GM23338 (cell line): ENCODE measurements at places on chromosomes 2 and 18.

GRCh38 chr18:54828986-54829385 lies 709 bp downstream of the RAB27B start:
- peaks cover 14% of the 10 kb centered on the region for H3K4me1 ChIP-seq
- no peaks in the 10 kb centered on the region for H3K36me3 ChIP-seq
- peaks cover 11% of the 10 kb centered on the region for H3K27me3 ChIP-seq
- H3K27ac ChIP-seq, result 0 out of 2 replicates have a peak overlapping the region, but pooled peaks have one; percentile 78
- peak overlapping the region; percentile 67 for H3K4me3 ChIP-seq
- DNase-seq, result no peak

DNA sequence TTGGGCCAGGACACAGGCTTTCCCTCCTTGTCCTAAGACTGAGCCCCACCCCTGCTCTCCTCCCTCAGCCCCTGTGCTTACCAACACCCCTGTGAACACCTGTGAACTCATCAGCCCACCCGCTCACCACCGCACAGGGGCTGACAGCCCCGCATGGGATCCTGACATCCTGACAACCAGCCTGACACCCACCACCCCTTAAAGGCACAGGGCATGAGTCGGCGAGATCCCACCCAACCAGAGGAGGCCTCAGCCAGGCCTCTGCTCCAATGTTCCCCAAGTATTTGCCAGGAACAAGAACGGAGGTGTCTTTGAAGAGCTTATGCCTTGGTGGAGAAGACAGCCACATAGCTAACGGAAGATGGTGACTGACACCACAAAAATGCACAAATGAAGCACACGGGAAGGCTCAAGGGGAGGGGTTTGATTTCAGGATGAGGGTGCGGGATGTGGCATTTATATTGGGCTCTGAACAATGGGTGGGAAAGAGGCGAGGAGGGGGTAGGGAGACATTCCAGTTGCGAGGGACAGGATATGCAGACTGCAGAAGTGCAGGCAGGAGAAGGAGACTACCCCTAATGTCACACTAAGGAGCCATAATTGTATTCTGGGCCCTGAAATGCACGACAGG lies 11.0 kb downstream of the RAB11FIP5 start:
- peak overlapping the region; percentile 35 for H3K4me3 ChIP-seq
- DNase-seq, result peak; percentile 60

- H3K27ac ChIP-seq, result no peak overlapping the region
- peak overlapping the region; percentile 49 for H3K4me3 ChIP-seq
Observed at GRCh38 chr2:73156539-73157124, 43.9 kb upstream of the RAB11FIP5 start.

DNA sequence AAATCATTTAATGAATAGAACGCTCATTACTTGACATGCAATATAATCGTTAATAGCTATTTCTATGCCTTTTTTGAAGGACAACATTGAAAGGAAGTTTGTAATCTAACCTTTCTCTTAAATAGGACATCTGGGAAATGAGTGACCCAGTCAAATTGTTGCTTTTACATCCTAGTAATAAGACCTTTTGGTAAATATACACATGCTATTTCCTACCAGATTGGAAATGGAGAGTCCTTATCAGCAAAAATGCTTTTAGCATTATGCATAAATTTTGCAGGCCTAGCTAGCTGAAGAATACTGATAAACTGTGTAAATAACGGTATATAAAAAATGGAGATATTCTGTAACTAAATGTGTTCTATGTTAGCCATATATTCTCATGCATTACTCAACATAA lies 567.3 kb upstream of the DSEL start:
- H3K4me1 ChIP-seq, result peaks cover 10% of the 10 kb centered on the region; the same call in 1 of the 2 replicates
- no peaks in the 10 kb centered on the region for H3K27me3 ChIP-seq
- H3K36me3 ChIP-seq, result no peaks in the 10 kb centered on the region
- DNase-seq, result no peak

DNA sequence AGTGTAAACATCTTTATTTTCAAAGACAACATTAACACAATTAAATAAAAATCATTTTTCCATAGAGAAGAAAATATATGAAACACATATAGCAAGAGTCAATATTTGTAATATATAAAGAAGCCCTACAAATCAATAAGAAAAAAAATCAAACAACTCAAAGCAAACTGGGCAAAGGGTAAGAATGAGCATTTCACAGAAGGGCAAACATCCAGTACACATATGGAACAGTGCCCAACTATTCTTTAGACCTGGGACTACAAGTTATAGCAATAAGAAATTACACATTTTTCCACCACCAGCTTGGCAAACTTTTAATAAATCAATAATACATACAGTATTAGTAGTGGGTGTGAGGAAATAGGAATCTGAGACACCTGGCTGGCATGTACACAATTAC lies 324.1 kb downstream of the CYP26B1 start:
- no peaks in the 10 kb centered on the region for H3K27me3 ChIP-seq
- no peak overlapping the region for H3K4me3 ChIP-seq
- no peak overlapping the region for H3K27ac ChIP-seq

GRCh38 chr2:74857725-74858124 lies 23.8 kb downstream of the HK2 start:
- H3K36me3 ChIP-seq, result peaks cover 4% of the 10 kb centered on the region; the same call in 1 of the 2 replicates
- no peak for DNase-seq
- H3K4me3 ChIP-seq, result no peak overlapping the region
- H3K27ac ChIP-seq, result no peak overlapping the region
- H3K4me1 ChIP-seq, result 0 out of 2 replicates have a peak, but pooled peaks cover 7% of the 10 kb centered on the region
- H3K27me3 ChIP-seq, result no peaks in the 10 kb centered on the region

GRCh38 chr2:109217362-109218086 lies 88.5 kb downstream of the SH3RF3 start:
- no peak overlapping the region for H3K27ac ChIP-seq
- H3K4me3 ChIP-seq, result no peak overlapping the region
- H3K36me3 ChIP-seq, result no peaks in the 10 kb centered on the region
- no peak for DNase-seq
- no peaks in the 10 kb centered on the region for H3K27me3 ChIP-seq
